Hair follicle dermal papilla cell (primary cell): ENCODE measurements at places on chromosomes 2 and 18. TPM values are rescaled to one million over a fixed set of nuclear protein-coding genes. Genes with fewer than 3 reads are reported as not detected.

The PROM2 gene
- 0.36 and 0.97 TPM in 2 replicates for total RNA-seq

The NAT8 gene
- total RNA-seq = not detected in 2 replicates

The NOL4 gene
- under 0.01 TPM in 1 of 2 replicates, not detected in the other for total RNA-seq

The B4GALT6 gene
- total RNA-seq = 4.9 and 8.6 TPM in 2 replicates

The APOB gene
- total RNA-seq = under 0.01 TPM in 2 replicates

The SERPINB11 gene
- total RNA-seq = not detected in 2 replicates

The PSTPIP2 gene
- 3.9 and 7.8 TPM in 2 replicates for total RNA-seq

The GAL3ST2 gene
- total RNA-seq = not detected in 2 replicates

The SCN2A gene
- total RNA-seq = 0.36 and 0.97 TPM in 2 replicates

The CNNM3 gene
- total RNA-seq = 4.6 and 5.5 TPM in 2 replicates

The FHOD3 gene
- 20.6 and 23.5 TPM in 2 replicates for total RNA-seq

The SH3RF3 gene
- total RNA-seq = 16.5 and 24.2 TPM in 2 replicates

The ALKAL2 gene
- not detected in 2 replicates for total RNA-seq

The UNC80 gene
- not detected in 2 replicates for total RNA-seq

The SKOR2 gene
- not detected in 2 replicates for total RNA-seq

The CDH2 gene
- total RNA-seq = 1.3 and 3.6 TPM in 2 replicates

The FBXO36 gene
- 4.6 and 4.7 TPM in 2 replicates for total RNA-seq

The CNOT9 gene
- 46.6 and 58.3 TPM in 2 replicates for total RNA-seq

The RNF125 gene
- total RNA-seq = 0.16 and 0.24 TPM in 2 replicates
